Stimulated activated CD4-positive, alpha-beta T cell treated with anti-CD3 and anti-CD28 coated beads, Interleukin-2, amount 100 ng/mL, for 48 hours (primary cell): ENCODE measurements at places on chromosomes 6 and 20.
A peak's percentile ranks its signal among the peaks of the same experiment; 100 is the strongest.

DNA sequence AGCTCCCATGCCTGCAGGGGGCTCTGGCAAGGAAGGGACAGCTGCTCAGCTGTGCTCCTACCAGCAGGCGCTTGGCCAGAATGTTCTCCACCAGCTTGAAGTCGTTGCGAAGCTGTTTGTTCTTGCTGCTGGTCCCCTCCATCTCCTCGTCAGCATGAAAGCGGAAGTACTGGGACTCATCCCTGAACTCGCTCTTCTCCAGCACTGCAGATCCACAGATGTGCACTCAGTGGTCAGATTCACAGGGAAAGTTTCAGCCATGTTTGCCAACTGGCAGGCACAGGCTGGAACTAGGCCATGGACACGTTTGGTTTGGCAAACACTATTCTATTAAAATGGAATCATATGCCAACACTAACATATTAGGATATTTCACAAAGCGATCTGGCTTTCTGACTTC, 167.9 kb downstream of the PREX1 start:
- no peak for DNase-seq

GRCh38 chr20:59518881-59519706, 85.2 kb upstream of the PHACTR3 start:
- DNase-seq: peak; percentile 17

- no peak for DNase-seq
These were observed 27.4 kb downstream of the KCNQ5 start for GRCh38 chr6:72649032-72649984.

- DNase-seq: no peak
These were observed 26.4 kb downstream of the PNPLA1 start for GRCh38 chr6:36296240-36296639.

DNA sequence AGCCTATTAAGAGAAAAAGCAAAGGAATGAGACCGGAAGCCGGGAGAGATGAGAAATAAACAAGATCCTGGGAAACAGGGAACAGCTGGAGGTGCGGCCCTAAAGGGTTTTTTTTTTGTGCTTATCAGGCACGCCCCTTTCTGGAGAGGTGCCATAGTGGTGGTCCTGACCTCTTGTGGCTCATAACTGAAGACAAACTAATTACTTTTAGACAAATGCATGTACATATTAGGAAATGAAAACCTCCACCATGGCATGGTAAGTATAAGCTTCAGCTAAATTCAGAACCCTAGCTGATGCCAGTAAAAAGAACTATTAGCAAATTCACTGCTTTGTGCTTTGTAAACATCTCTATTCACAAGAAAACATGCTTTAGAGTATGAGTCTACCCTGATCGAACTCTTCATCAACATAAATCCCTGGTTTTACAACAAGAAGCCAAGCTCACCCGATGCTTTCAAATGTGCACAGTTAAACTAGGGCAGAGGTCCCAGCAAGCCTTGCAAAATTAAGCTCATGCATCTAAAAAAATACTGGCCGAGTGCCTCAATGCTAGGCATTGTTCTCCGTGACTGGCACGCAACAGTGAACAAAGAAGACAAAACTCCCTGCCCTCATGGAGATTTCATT, 96.4 kb upstream of the MRPS10 start:
- DNase-seq: no peak

DNA sequence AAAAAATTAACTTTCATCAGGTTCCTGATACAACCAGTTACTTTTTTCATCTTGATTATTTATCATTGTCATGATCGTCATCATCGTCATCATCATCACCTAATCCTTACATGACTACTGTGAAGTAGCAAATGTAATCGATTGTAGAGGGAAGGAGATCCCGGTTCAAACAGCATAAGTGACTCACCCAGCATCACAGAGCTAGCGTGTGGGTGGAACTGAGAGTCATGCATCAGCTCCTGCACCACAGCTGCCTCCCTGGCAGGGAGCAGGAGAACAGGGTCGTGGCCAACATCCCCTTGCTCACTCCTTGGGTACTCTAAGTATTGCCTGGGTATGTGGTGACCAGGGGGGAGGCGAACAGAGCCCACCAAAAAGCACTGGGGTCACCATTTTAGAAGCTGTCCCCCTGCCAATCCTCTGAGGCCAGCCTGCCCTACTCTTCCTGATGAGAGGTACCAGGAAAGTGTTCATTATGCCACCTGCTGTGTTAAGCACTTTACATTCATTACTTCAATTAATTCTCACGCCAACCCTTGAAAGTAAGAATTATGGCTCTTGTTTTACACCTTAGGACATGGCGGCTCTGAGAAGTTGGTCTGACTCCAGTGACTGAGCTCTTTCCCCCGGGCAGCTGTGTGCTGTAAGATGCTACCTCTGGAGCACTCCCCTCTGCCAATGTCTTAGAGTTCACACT, 425.2 kb downstream of the CD83 start:
- peak; percentile 58 for DNase-seq

DNA sequence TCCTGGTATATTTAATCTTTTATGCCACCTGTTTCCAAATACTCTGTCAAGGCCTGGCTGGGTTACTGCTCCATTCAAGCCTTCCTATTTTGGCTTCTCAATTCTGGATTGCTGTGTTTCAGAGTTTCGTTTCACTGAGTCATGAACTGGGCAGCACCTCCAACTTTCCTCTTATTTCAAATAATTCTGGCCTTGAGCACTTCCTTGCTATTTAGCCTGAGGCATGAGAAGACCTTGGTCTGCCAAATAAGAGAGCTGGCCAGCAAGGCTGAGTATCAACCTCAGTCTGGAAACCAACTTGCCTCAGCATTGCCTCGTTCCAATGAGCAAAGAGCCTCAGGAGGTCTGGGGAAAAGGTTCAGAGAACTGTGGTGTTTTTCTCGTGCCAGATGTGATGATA, 66.6 kb downstream of the TNFAIP3 start:
- DNase-seq: no peak

GRCh38 chr6:21494505-21494904, 99.0 kb upstream of the SOX4 start:
- DNase-seq: no peak

DNA sequence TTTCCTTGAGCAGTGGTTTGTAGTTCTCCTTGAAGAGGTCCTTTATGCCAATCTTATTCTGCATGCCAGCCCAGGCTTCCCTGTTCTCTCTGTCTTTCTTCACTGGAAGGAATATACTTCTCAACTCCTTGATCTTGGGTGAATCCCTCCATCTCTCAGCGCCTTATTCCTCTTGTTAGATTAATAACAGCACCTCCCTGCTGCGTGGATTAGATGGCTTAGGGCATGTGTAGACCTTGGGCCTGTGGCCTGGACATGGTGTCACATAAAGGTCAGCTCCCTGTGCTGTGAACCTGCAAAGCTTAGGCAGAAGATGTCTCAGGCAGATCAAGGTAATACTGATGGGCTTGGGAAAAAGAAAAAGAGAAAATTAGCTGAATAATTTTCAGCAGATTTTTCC, 18.3 kb downstream of the ZNF831 start:
- DNase-seq: no peak

DNA sequence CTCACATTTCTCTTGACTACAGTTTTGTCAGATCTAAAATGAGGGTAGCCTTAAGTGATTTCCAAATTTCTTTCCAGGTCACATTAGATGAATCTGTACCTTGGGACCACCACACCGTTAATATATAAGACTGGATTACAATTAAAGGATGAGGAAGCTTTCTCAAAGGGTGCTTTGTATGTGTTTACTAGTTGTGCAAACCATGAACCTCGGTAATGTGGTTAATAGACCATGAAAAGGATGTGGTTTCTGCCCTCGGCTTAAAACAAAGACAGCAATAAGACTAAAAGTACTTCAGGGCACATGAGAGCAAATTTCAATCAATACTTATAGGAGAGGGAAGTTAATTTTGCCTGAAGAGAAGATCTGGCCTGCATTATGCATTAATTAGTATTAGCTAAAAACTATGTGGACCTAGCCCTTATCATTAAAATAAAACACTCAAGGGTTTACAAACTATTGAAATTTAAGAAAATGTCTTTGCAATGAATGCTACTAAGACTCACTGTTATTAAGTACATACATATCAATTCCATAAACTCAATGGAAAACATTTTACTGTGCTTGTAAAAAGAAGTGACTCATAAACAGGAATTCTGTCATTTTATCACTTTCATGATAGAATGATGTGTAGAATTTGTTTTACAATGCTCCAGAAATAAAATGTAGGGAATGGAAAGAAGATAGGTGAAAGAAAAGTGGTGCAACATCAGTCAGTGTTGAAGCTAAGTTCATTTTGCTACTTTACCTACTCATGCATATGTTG, 936 bp upstream of the TMX4 start:
- no peak for DNase-seq

GRCh38 chr20:62390317-62391164, 3.6 kb downstream of the RPS21 start:
- no peak for DNase-seq

DNA sequence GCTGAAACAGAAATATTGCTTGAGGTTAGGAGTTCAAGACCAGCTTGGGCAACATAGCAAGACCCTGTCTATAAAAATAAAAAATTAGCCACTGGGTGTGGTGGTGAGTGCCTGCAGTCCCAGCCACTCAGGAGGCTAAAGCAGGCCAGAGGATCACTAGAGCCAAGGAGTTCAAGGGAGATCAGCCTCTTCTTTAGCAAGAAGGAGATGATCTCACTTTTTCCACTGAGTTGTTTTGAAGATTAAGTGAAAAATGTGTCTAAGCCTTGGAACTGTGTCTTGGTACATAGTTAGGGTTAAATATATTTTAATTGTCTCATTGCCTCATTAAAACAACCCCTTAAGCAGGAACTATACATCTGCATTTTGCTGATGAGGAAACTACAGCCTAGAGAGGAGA, 279.0 kb upstream of the ZFP64 start:
- no peak for DNase-seq

DNA sequence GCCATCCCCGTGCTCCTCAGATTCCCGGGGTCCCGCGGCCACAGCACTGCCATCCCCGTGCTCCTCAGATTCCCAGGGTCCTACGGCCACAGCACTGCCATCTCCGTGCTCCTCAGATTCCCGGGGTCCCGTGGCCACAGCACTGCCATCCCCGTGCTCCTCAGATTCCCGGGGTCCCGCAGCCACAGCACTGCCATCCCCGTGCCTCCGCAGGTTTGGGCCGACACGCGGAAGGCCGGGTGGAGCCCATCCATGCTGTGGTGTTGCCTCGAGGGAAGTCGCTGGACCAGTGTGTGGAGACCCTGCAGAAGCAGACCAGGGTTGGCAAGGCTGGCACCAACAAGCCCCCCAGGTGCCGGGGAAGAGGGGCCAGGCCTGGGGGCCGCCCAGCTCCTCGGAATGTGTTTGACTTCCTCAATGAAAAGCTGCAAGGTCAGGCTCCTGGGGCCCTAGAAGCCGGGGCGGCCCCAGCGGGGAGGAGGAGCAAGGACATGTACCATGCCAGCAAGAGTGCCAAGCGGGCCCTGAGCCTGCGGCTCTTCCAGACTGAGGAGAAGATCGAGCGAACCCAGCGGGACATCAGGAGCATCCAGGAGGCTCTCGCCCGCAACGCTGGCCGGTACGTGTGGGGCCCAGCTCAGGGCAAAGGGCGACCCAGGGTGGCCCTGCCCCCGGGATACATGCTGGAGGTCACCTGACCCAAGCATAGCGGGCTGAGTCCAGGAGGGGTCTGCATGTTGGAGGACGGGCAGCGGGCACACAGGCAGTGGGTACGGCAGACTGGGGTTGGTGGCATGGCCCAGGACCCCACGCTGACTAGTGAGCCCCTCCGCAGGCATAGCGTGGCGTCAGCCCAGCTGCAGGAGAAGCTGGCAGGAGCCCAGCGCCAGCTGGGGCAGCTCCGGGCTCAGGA, 1.3 kb upstream of the LIME1 start:
- DNase-seq: no peak
